Activated CD4-positive, alpha-beta T cell treated with anti-CD3 and anti-CD28 coated beads for 24 hours (primary cell): ENCODE measurements at places on chromosomes 1 and 21.

DNA sequence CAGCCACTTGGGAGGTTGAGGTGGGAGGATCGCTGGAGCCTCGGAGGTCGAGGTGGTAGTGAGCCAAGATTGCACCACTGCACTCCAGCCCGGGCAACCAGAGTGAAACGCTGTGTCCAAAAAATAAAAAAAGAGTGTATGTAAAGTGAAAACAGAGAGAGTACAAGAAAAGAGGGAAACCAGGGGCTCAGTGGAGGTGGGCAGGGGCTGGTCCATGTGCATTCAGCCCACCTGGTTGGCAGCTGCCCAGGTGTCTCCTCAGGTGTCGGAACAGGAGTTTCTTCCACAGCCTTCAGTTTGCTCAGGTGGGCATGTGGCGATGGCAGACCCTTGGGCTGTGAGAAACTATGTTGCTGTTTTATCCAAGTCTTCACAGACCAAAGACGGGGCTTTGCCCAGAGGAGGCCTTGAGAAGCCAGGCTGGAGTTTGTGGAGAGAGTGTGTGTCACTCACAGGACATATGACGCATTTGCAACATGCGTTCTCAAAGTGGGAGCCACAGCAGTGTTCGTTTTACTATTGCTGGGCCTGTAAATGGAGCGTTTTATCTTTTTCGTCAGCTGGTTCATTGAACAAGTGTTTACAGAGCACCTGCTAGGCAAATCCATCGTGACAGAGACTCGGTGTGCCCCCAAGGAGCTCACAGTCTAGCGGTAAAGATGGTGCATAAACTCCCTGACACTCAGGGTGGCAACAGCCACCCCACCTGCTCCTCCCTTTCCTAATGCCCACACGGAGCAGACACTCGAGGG lies 22.4 kb upstream of the SAMD11 start:
- DNase-seq, result no peak

DNA sequence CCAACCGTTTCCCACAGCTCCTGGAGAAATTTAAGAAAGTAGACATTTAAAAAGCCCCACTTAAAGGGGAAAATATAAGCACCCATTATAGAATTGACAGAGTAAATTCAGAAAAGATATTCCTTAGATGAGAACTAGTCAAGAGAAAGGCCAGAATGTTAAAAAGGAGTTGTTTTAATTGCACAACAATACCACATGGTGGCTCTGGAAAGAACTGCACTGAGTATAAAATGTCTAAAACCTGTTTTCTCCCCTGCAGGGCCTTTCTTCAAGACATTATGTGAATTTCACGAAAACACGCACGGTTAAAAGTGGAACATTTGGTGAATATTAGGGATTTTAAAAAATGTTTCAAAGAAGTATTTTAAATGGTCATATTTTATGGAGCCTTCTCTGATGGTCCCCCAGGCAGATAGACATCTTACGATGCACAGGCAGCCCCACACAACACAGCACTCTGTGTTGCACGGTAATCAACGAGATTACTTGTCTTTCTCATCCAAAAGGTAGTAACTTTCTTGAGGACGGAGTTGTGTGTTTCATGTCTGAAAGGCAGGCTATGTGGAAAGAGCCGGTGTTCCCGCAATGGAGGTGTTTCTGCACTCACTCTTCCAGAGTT lies 101.9 kb downstream of the PRRX1 start:
- DNase-seq, result no peak

DNA sequence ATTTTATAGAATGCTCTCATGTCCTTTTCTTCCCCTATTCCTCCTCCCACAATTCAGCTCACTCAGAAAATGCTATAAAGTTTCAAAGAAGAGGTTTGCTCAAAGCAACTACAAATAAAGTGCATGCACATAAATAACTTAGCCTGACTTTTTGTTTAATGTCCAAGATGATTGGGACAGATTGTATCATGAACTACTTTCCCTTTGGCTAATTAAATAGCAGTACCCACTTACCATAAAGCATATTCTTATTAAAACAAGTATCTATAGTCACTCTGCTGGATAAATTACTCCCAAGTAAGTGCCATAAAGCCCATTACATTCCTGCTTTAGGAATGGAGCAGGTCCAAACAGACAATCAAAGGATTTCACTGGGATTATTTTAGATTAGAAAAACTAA lies 576.0 kb downstream of the LMO4 start:
- no peak for DNase-seq

DNA sequence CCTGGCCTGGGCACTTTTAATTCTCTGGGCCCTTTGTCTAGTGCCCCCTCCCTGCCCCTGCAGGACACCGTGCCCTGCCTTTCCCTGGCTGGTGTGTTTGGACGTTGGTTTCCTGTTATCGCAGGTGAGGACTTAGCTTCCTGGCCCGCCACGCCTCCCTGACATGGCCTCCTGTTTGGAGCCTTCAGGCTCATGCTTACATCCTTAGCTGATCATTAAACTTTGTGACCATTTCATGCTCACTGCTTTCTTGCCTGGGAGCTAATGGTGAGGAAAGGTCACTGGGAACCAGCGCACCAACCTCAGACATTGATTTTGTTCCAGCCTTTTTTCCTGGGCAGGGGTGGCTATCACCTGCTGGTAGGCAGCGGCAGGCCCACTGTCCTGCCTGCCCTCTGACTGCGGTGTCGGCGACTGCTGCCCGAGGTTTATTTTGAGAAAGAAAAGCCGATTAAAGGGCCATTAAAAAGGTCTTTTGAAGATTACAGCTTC lies 3.7 kb downstream of the PFKL start:
- no peak for DNase-seq

DNA sequence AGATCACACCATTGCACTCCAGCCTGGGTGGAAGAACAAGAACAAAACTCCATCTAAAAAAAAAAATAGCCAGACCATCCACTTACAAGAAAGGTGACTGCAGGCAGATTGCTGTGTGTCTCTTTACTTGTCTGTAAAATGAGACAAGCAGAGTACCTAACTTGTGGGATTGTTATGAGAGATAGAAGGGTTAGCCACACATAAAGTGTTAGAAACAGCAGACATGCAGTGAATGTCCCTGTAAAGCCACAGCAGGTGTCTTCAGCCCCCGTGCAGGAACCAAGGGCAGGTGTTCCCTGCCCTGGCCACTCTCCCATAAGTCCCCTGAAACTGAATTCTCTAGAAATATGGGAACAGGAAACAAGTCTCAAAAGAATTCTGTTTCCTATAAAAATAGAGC lies 40.8 kb upstream of the EFHD2 start:
- DNase-seq, result no peak

DNA sequence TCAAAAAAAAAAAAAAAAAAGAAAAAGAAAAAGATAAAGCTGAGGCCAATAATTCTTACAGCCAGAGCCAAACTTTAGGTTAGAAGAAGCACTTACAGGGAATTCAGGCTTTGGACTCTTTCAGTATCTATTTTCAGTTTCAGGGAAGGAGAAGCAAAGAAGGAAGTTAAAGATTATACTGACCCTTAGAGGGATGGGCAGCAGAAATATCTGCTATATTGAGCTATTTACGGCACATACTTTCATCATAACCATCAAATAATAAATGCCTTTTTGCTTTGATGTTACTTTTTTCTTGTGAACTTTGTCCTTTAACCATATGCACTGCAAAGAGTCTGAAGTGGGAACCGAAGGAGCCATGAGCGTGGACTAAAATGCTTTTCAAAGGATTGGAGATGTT lies 42.0 kb downstream of the TM2D1 start:
- DNase-seq, result no peak

DNA sequence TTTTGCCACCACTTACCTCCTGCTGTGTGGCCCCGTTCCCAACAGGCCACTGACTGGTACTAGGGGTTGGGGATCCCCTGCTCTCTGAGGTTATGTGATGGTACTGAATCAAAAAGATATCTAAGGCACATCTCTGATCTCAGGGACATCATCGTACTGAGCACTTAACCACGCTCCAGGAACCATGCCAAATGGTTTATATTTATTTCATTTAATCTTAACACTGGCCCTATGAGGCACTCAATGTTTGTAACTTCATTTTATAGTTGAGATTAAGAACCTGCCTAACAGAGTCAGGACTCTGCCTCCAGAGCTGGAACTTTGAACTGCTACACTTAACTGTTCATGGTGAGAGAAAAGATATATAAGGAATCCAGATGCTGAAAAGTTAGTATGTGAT lies 98.0 kb upstream of the HP1BP3 start:
- no peak for DNase-seq

- DNase-seq, result no peak
Measured at GRCh38 chr1:230563591-230563990, 78.7 kb upstream of the COG2 start.

GRCh38 chr1:202656951-202657646 lies 53.2 kb downstream of the SYT2 start:
- DNase-seq, result no peak
